B cell (primary cell): ENCODE measurements at places on chromosomes 2 and 18. TPM values are rescaled to one million over a fixed set of nuclear protein-coding genes. Genes with fewer than 3 reads are reported as not detected.

The IL1F10 gene
- total RNA-seq = not detected in 2 replicates

DNA sequence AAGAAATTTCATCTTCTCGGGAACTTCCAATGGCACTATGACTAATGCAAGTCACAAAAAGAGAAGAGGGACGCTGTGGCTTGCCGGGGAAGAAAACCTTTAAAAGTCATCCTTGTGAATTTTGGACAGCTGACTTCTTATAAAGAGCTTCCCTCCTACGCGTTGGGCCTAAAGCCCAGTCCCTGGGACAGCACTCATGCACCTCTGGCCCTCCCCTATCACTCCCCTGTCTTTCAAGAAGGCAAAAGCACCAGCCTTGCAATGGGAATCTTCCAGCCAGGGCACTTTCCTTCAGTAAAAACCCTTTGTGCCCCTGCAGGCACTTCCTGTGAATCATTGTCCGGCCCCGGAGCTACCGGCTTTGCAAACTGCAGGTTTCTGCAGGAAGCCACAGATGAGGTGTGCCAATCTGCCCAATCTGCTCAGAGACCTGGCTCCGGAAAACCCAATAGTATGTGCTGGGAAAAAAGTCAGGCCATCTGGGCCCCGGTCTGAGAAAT, 7.1 kb downstream of the MREG start:
- no peaks in the 10 kb centered on the region for H3K27me3 ChIP-seq
- H3K4me1 ChIP-seq = peaks cover 43% of the 10 kb centered on the region
- no peaks in the 10 kb centered on the region for H3K36me3 ChIP-seq
- H3K4me3 ChIP-seq = no peak overlapping the region

DNA sequence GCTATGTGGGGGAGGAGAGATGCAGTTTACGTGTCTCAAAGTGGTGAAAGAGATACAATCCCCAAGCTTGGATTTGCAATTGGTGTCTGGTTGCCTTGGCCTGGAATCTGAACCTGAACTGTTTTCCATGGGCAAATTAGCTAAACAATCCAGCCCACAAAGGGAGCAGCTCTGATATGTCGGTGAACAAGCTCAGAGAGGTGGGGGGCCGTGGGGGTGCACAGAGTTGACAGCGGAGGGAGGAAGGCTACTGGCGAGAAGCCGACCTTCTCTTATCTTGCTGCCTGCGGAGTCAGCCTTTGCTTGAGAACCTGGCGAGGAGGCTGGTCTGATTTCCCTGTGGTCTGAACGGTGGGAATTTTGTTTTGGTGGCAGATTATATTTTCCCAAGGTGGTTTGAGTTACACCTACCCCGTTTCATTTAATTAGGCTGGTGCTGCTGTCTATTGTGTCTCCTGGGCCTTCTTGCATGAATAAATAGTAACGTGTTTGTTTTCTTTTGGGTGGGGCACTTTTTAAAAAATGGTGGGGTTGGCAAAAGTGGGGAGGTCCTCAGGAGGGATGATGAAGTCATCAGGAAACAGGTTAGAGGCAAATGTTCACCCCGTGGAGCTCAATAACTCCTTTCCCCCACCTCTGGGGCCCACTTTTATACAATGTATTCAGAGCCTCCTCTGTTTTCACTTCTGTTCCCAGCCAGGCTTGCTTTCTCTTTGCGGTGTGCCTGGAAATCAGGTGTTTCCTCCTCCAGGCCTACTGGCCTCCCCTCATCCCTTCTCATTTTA, 80.9 kb upstream of the IGFBP5 start:
- H3K27ac ChIP-seq = no peak overlapping the region
- no peaks in the 10 kb centered on the region for H3K4me1 ChIP-seq
- DNase-seq = no peak
- H3K4me3 ChIP-seq = no peak overlapping the region
- no peaks in the 10 kb centered on the region for H3K27me3 ChIP-seq

DNA sequence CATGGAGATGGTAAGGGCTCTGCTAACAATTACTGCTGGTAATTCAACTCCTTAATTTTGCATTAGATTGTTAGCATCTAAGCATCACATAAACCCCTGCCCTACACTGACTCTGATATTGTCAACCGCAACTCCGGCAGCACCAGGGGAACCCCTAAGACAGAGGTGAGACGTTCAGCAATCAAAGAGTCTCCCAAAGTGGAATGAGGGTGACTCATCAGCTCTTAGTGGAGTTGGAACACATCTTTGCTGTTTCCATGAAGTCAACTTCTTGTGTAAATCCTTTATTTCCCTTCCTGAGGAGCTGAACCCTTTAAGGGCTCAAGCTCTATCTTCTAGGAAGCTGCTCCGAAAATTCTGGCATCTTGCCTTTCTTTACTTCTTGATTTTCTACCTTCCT, 52.1 kb downstream of the ABCG8 start:
- H3K27ac ChIP-seq = no peak overlapping the region
- no peak for DNase-seq
- H3K27me3 ChIP-seq = no peaks in the 10 kb centered on the region
- peaks cover 85% of the 10 kb centered on the region for H3K36me3 ChIP-seq

- no peak for DNase-seq
- peak overlapping the region; percentile 30 for H3K4me3 ChIP-seq
- H3K4me1 ChIP-seq = peaks cover 41% of the 10 kb centered on the region
- no peaks in the 10 kb centered on the region for H3K36me3 ChIP-seq
Observed at GRCh38 chr2:88885679-88886416, 194.4 kb downstream of the RPIA start.

DNA sequence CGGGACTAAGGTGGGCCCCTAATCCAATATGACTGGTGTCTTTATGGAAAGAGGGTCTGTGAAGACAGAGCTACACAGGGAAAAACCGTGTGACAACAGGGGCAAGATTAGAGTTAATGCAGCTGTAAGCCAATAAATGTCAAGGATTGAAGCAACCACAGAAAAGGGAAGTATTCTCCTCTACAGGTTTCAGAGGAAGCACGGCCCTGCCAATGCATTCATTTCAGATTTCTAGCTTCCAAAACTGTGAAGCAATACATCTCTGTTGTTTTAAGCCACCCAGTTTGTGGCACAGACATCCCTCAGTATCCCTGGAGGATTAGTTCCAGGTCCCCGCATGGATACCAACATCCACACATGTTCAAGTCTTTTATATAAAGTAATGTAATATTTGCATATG, 48.8 kb downstream of the SPP2 start:
- peaks cover 19% of the 10 kb centered on the region for H3K27me3 ChIP-seq
- no peak overlapping the region for H3K27ac ChIP-seq
- no peak overlapping the region for H3K4me3 ChIP-seq
- H3K36me3 ChIP-seq = no peaks in the 10 kb centered on the region
- peaks cover 21% of the 10 kb centered on the region for H3K4me1 ChIP-seq
